ENCODE measurements at places on chromosomes 5 and 9.

DNA sequence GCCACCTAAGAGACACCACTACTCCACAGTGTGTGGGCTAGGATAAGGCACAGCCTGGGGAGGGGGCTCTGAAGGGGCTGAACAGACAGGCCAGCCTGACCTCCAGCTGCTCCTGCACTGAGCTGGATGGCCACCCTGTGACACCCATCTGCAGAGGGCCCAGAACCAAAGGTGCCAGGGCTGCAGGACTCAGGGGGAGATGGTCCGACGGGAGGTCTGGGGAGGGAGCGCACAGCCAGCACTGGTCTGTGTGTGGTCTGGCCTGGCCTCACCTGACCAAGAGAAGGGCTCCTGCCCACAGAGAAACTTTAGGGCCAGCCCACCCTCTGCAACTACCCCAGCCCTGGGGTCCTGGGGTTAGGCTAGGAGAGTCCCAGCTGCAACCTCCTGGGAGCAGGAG lies 789 bp downstream of the LTC4S start:
- DNase-seq = no peak

- no peak for DNase-seq
Observed at GRCh38 chr5:139104577-139105276, 93.4 kb downstream of the SIL1 start.

- no peak for DNase-seq
Observed at GRCh38 chr5:153530357-153531143, 40.1 kb downstream of the GRIA1 start.

DNA sequence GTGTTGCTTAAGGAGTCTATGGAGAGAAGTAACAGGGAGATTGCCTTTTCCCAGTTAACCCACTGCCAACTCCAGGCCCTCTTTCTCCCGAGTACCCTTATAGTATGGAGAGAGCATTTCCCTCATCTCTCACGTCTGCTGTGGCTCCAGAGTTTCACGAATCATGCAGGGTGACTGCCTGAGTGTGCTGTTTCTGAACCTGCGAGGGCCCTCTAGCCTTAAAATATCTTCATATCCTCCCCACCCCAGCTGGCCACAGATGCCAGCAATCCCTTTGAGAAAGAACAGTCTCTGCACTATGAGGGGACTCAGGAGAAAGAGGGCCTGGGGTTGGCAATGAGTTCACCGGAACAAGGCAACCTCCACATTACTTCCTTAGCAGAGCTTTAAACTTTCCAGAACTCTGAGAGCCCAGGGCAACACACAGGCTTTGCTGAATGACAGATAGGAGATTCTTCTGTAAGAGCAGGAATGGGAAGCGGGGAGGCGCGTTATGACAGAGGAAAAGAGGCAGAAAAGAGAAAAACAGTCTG lies 81.6 kb upstream of the ANKH start:
- DNase-seq = no peak

DNA sequence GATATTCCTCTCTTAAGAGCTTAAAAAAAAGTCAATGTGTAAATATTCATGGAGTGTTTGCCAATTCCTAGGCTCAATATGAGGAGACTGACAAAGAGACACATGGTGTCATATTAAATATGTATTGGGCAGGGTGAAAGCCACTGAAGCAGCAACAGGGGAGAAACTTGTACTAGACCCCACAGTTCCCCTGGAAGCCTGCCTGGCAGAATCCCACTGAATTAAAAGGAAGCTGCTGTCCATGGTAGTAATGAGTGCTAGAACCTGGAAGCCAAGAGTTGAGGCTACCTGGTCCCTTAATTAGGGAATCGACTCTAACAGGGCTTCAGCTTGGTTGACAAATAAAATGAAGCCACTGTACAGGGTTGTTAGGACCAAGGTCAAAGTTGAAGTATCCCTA lies 129.4 kb upstream of the GPR151 start:
- no peak for DNase-seq

GRCh38 chr5:116502138-116502537 lies 72.5 kb downstream of the SEMA6A start:
- no peak for DNase-seq

GRCh38 chr5:135759149-135759784 lies 75.2 kb upstream of the SLC25A48 start:
- DNase-seq = no peak

DNA sequence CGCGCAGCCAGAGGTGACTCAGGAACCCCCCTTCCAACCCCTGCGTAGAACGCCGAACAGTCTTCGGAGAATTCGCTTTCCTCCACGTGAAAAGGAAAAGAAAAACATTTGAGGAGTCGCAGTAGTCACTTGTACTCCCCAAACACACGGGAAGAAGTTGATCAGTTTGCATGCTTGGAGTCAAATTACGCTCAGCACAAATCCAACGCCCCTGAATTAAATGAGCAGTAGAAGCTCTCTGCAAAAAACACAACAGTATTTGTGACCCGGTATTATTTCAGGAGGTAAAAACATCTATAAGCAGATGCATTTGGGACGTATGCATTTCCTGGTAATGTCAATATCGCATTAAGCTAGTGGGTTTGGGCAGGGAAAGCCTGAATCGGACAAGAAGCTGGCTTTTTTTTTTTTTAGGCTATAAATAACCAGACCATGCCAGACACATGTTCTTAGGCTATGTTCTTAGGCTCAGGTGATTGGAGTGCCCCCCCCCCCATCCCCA lies 854 bp upstream of the ARL15 start:
- no peak for DNase-seq

- no peak for DNase-seq
Observed at GRCh38 chr9:34929506-34930102, 28.5 kb upstream of the PHF24 start.

DNA sequence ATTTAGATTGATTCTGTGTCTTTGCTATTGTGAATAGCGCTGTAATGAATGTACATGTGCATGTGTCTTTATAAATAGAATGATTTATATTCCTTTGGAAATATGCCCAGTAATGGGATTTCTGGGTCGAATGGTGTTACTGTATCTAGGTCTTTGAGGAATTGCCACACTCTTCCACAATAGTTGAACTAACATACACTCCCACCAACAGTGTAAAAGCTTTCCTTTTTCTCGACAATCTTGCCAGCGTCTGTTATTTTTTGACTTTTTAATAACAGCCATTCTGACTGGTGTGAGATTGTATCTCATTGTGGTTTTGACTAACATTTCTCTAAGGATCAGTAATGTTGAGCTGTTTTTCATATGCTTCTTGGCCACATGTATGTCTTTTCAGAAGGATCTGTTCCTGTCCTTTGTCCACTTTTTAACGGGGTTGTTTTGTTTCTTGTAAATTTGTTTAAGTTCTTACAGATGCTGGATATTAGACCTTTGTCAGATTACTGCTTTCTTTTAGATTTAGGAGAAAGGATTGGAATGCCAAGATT lies 125.0 kb upstream of the NR5A1 start:
- no peak for DNase-seq

DNA sequence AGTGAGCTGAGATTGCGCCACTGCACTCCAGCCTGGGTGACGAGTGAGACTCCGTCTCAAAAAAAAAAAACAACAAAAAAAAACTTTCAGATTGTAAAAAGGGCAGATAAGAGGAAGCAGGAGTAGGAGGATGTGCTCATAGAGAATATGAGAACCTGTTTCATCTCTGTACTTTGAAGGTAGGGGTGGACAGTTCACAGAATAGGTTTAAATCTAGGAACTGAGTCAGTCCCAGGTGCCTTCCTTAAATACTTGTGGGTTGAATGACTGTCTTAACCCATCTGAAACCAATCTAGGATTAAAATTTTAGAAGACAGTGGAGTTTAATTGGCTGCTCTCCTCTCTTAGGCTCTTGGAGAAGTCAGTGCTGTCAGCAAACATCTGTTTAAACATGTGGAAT lies 12.4 kb downstream of the POLK start:
- DNase-seq = no peak

GRCh38 chr5:106288979-106289378 lies 1381.8 kb downstream of the EFNA5 start:
- no peak for DNase-seq

- DNase-seq = no peak
Observed at GRCh38 chr9:108103046-108103693, 613.6 kb upstream of the KLF4 start.

Measured in stimulated activated CD4-positive, alpha-beta T cell treated with anti-CD3 and anti-CD28 coated beads, Interleukin-15, amount 100 ng/mL, for 1 hour (primary cell).